ENCODE measurements at places on chromosomes 7 and 10.
A peak's percentile ranks its signal among the peaks of the same experiment; 100 is the strongest.

DNA sequence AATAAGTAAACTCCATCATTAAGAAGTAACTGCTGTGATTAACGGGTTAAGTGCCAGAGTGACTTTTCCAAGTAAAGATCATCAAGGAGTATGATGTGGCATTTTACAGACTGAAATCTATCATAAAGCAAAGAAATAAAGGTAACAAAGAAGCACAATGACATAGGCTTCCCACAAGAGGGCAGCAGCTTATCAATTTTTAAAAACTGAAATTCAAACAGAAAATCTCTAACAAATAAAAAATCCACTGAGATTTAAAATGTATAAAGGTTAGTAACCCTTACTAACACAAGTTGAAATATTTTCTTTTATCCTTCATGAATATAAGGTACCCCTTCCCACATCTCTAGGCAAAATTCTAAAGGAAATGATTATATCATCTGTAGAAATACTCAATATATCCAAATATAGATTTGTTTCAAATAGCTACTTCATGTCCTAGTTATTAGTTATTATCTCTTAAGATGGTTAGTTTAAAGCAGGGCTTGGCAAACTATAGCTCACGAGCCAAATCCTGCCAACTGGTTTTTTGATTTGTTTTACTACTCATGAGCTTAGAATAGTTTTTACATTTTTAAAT lies 29.2 kb downstream of the FAM3C start:
- DNase-seq: peak; percentile 16

GRCh38 chr7:32535162-32535702 lies 39.9 kb downstream of the AVL9 start:
- DNase-seq: no peak

GRCh38 chr10:69501657-69502056 lies 50.4 kb downstream of the TSPAN15 start:
- DNase-seq: no peak

- DNase-seq: no peak
Observed at GRCh38 chr7:41899823-41900433, 197.0 kb upstream of the INHBA start.

- DNase-seq: no peak
Observed at GRCh38 chr7:81604075-81604807, 165.6 kb downstream of the HGF start.

DNA sequence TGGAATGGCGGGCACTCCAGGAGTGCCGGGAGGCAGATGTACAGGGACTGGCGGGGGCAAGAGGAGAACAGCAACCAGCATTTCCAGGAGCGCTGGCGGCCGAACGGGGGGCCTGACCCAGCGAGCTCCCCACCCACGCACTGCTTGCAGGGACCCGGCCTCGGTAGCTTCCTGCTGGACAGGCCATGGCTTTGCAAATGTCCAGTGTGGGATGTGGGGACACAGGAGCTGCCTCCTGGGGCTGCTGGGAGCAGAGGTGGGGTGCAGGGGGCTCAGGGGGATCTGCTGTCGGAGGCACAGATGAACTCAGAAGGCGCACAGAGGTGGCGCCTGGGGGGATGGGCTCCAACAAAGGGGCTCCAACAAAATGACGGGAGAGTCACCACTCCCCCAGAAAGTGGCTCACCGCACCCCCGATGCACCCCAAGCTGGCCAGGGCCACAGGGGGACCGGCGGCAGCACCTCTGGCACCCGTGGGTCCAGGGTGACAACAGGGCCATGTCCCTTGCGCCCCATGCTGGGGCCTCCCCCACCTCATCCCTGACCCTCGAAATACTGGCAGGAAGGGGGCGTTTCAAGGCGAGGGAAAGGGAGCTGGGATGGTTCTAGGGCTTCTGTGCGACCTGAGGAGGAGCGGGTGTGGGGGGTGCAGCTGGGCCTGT lies 41.1 kb downstream of the AP5Z1 start:
- DNase-seq: no peak

- DNase-seq: no peak
Observed at GRCh38 chr10:72043016-72043834, 45.1 kb downstream of the SPOCK2 start.

DNA sequence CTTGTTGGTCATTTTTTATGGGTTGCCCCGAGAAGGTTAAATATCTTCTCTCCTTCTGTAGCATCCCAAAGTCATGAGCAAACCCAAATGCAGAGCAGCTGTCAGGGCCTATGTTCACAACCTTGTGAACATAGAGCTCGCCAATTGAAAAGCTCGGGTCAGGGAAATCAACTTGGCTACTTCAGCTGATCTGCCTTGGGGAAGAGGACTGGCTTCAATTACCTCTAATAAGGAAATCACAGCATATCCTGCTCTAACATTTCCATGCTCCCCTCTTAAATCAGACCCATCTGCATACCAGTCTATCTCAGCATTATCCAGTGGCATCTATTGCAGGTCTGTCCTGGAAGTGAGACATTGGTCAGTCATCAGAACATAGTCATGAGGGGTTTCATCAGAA lies 105.6 kb downstream of the ANKRD26 start:
- DNase-seq: no peak

DNA sequence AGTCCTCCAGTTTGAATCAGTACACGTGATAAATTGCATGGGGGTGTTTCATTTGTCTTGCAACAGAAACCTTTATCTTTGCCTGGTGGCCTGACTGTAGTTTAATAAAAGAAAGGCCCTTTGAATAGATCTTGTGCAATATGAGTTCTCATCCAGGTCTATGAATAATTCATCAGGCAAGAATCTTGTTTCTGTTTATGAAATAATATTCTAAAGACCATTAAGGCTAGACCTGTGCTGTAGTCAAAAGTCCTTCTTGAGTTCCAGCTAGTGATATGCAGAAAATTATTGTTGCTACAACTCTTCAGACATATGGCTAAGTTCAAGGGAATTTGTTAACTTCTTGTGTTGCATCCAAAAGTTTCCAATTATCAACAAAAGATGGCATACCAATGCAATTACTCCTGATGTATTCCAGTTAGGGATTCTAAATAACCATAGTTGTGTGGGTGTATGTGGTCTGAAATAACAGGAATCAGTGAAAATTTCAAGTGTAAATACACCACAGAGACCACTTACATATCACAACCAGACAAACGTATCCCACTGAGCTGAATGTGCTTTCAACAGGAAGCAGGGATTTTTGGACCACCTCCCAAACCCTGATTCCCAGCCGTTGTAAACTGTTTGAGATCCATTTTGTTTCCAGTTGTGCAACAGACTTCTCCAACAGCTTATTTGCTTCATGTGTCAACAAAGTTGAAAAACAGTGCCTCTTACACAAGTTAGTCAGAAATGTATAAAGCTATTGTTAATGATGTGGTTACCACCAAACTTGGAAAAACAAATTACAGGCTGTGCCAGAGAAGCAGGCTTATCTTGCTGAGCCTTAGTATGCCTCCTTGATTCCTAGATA lies 54.7 kb upstream of the BICC1 start:
- no peak for DNase-seq

- DNase-seq: no peak
Observed at GRCh38 chr10:112738606-112739591, 211.1 kb upstream of the TCF7L2 start.

- DNase-seq: no peak
Observed at GRCh38 chr7:10930551-10930950, 43.1 kb upstream of the PHF14 start.

- DNase-seq: no peak
Observed at GRCh38 chr10:70085975-70086613, 33.4 kb downstream of the MACROH2A2 start.

GRCh38 chr7:113071465-113071864 lies 15.2 kb downstream of the GPR85 start:
- DNase-seq: no peak

DNA sequence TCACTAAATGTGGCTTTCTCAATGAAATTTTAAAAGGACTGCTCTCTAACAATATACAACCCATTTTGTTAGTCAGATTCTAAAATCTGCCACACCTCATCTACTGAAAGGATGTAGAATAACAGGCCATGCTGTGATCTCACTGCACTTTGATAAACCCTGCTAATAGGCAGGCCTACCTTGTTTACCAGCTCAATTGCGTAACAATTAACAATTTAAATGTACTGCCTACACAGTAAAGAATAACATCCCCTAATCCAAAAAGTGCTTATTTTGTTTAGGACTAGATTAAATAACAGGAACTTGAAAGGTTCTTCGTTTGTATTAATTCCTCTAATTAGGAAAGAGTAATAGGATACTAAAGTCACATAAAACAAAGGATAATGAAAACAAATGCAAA lies 4.5 kb downstream of the SRI start:
- DNase-seq: no peak

- no peak for DNase-seq
Observed at GRCh38 chr10:107067843-107068242, 96.7 kb downstream of the SORCS1 start.

GRCh38 chr7:133940368-133940767 lies 186.8 kb upstream of the LRGUK start:
- no peak for DNase-seq

DNA sequence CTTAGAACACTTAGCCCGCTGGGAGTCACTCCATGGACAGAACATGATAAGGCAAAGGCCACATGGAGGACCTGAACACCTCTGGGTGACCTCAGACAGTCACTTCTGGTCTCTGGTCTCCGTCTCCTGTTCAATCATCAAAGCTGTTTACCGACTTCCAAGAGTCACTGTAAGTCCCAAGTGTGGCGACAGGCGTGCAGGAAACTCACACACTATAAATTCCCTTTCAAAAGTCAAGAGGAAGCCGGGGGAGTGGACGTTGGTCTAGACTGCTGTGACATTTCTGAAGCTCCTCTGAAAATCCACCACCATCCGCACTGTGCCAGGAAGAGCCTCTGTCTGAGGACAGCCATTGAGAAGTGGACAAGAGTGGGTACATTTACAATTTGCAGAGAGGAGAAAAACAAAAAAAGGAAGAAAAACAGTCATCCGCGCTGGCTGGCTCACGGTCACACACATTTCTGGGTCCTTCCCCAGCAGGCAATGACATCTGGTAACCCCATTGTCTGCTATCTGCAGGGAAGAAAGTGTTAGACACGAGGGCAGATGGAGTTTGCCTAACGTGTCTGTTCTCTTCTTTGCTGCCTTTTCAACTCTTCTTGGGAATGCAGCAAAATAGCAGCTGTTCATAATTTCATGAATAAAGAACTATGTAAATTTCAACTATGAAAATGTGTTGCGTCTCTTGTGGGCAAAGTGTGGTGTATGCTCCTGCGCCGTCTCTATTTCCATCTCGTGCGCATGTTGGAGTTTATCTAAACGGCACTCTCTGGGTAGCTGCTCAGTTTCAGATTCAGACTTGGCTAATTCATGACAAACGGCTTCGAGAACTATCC lies 32.9 kb upstream of the CUX1 start:
- no peak for DNase-seq

GRCh38 chr10:100184426-100184825 lies 1.4 kb downstream of the ERLIN1 start:
- DNase-seq: no peak

- DNase-seq: no peak
Observed at GRCh38 chr7:101470668-101471487, 108.2 kb downstream of the COL26A1 start.

GRCh38 chr10:132715776-132716680 lies 69.9 kb downstream of the NKX6-2 start:
- no peak for DNase-seq

- DNase-seq: peak; percentile 11
Observed at GRCh38 chr10:7787150-7787856, 490 bp downstream of the KIN start.

DNA sequence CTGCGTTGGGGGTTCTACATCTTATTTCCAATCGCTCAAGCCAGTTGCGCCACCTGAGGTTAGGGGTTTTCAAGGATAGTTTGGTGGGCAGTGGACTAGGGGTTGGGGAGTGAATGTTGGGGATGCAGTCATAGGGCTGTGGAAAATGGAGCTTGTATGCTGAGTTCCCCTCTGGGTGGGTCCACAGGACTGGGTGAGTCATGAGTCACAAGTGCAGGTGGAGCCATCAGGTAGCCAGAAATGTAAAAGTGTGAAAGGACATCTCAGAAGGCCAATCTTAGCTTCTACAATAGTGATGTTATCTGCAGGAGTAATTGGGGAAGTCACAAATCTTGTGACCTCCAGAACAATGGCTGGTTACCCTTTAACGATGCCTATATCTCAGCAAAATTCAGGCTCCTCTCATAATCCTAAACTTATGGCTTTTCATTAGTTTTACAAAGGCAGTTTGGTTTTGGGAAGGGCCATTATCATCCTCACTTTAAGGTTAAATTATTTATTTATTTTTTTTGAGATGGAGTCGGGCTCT lies 18.0 kb upstream of the MKRN1 start:
- no peak for DNase-seq

GRCh38 chr7:54841772-54842697 lies 83.0 kb upstream of the SEC61G start:
- DNase-seq: no peak

DNA sequence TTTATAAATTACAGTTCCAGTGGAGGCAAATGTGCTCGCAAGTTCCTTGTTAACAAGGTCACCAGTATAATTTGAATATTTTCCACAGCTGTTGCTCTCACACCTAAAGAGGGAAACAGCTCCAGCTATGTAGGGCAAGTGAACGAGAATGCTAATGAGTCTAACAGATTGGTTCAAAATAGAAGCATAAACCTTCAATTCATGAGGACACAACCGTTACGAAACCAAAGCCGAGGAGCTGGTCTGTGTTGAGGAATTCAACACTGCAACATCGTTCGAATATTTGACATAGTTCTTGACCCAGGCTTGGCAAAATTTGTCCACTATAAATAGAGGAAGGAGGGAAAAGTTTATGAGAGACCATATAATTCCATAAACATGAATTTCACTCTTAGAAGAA lies 161.3 kb downstream of the KLF6 start:
- DNase-seq: no peak

DNA sequence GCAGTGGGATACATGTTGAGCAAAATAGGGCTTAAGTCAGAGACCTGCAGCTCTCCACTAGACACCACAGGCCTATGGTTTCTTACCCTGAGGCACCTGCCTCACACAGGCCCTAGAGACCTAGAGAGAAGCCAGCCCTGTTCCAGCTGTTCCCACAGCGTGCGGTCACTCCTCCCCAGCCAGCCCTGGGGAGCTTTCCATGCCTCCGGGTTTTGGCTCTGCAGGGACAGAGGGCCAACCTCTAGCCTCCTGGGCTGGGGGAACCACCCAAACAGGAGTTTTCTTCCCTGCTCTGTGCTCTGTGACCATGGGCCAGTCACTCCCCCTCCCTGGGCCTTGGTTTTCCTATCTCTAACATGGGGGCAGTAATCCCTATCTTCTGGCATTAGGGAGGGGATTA lies 33.0 kb downstream of the SH2B2 start:
- no peak for DNase-seq

GRCh38 chr10:109912335-109913281 lies 10.7 kb downstream of the XPNPEP1 start:
- no peak for DNase-seq

Measured in stimulated activated CD4-positive, alpha-beta T cell treated with anti-CD3 and anti-CD28 coated beads, TNF-alpha, amount 100 ng/mL, for 48 hours (primary cell).